OCI-LY7 (cell line): ENCODE measurements at places on chromosomes 11 and 22. TPM values are rescaled to one million over a fixed set of nuclear protein-coding genes. Genes with fewer than 3 reads are reported as not detected.

The KCNE3 gene
- total RNA-seq, result not detected in 2 replicates

The BACE1-AS gene
- 8.0 and 9.4 TPM in 2 replicates for total RNA-seq

The SERPING1 gene
- total RNA-seq, result not detected in 2 replicates

The OR52A1 gene
- total RNA-seq, result not detected in 2 replicates

The ALDH3B2 gene
- 8.0 and 8.3 TPM in 2 replicates for total RNA-seq

The GNG3 gene
- total RNA-seq, result not detected in 2 replicates

The PAX6 gene
- not detected in 2 replicates for total RNA-seq

DNA sequence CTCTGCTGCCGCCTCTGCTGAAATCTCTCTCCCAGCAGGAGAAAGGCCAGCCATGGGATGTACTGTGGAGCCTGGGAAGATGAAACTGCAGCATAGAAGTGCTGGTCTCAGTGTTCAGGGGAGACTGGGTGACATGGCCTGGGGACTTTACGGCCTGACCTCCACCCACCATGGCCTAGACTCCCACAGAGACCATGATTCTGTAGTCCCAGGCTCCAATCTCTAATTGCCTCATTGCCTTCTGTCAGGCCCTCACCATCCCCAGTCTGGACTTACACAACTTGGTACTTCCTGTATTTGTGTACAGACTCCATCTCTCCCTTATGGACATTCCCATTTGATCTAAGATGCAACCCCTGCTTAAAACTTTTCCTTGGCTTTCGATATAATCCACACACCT is 43.1 kb downstream of the TRAF6 start:
- DNase-seq, result no peak

DNA sequence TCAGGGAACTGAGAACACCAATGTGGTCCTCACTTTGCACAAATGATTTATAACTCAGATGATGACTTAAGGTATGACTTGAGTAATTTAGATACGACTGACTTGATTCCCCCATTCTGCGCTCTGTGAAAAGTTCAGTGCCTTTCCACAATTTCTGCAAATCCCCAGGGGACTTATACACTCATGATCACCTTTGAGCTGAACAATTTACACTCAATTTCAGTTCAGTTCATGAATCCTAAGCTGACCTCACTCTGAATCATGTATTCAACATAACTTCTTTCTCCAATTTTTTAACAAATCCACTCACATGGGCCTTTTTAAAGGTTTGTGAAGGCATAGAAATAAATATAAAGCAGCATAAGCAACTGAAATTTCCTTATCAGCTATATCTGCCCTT is 274.2 kb downstream of the FAM76B start:
- no peak for DNase-seq

- DNase-seq, result peak; percentile 41
Observed at GRCh38 chr11:93526346-93526633, 16.9 kb downstream of the SMCO4 start.

DNA sequence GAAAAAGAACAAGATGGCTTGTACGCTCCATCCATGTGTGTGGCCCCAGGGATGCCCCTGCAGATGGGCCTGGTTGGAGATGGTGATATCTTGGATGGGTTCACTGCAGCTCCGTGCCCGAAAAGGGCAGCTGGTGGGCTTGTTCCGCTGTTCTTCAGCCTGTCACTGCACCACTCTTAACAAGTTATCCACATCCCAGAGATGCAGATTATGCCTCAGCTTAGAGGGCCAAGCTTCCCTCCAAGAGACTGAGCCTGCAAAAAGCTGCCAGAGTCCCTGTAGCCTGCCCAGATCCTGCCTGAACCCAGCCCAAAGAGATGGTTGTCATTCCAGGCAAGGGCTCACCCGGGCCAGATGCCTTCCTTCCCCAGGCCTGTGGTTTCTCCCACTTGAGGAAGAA is 308.0 kb downstream of the OPCML start:
- DNase-seq, result no peak

DNA sequence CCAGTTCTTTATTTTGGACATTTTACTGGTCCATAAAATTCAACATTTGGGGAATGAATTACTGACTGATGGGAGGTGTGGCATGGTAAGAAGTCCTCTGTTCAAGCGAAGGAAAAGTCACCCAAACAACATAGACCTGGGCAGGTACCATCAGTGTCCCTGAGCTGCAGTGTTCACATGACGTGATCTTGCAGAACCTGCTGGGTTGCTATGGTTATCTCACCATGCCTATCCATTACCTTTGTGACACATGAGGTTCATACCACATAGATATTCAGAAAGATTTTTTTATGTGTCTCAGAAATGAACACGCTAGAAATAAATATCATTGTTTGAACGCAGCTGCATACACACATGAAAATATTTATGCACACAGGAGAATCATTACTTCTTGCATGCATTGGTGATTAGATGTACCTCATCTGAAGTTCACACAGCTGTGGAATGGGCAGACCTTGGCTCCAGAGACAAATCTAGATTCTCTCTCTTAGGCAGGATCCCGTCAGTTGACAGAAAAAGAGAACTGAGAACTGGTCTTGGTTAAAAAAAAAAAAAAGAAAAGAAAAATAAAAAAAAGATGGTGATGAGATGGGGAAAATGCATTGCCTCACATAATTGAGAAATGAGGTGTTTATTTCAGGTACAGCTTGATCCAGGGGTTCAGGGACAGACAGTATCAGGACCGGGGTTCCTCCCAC is 21.4 kb upstream of the RCN1 start:
- no peak for DNase-seq

DNA sequence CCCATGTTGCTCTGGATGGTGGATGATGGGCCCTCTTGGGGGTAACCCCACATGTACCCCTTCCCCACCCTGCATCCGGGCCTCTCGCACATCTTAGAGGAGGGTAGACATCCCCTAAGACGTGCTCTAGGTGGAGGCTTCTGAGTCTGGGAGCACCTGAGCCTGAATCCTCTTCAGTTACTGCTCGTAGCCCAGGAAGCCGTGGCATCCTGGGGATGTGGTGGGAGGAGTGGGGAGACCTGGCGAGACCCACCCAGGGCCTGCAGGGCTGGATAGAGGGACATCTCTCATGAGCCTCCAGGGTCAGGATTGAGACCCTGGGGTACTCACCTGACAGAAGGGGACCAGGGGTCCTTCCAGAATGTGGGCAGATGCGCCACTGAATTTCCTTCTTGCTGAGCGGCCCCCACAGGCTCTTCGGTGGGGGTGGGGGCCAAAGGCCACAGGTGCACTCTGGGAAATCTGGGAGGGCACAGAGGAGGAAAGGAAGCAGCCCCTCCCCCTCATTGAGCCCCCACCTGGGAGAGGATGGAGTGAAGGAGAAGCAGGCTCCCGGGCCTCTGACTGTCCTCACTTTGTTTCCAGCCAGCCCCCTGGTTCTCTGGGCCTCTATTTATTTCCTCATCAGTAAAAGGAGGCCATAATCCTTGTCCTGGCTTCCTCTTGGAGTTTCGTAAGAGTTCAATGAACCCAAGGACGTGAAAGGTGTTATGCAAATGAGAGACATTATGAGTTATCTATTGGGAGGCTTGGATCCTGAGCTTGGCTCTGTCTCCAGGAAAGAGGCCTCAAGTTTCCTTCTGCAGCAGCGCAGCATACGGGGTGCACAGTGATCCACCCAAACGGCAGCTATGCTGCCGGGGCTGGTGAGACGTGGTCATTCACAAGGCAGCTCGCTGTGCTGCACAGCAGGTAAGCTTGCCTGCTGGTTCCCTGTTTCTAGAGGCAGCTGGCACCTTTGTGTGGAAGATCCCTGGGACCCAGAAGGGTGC is 31.2 kb downstream of the KCNJ4 start:
- DNase-seq, result no peak

DNA sequence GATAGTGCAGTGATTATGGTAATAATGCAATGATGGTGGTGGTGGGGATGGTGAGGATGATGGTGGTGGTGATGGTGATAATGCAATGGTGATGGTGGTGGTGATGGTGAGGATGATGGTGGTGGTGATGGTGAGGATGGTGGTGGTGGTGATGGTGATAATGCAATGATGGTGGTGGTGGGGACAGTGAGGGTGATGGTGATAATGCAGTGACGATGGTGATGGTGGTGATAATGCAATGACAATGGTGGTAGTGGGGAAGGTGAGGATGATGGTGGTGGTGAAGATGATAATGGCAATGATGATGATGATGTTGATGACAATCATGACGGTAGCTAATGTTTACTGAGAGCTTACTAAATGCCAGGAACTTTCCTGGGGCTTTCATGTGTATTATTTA is 79.6 kb upstream of the MYOD1 start:
- no peak for DNase-seq

DNA sequence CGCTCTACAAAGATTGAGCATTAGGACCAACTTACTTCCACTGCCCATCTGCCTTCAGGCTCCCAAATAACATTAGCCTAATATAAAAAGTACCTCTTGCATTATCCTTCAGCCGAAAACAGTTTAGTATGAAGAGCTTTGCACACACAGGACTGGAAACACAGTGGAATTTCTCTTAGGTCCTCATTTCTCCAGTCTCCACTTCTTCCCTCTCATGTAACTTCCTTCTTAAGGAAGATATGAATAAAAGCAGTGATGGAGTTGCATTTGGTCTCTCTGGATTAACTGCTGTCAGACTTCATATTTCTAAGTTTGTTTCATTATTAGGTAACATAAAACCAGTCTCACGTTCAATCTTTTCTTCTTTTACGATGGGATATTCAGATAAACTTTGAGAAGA is 5.6 kb upstream of the MPEG1 start:
- DNase-seq, result no peak

DNA sequence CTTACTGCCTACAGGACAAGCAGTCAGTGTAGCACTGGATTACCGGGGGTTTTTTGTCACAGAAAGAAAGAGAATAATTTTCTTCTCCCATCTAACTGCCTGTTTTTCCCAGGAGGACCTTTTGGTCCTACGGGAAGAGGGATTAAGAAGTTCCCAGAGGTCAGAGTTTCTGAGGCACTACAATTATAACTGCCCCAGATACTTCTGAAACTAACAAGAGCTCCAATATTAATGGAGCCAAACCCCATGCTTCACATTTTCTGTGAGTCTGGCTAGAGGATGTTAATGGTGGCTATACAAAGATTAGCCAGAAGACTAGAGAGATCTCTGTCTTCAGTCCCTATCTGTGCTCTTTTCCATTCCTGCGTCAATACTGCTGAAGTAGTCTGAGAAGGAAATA is at the start of gene OR56A3:
Gene OR56A3, plus strand, starts transcription at position 301 of the 400 bp plus-strand sequence. CDS start 5,096 bp downstream, outside the sequence.
- DNase-seq, result no peak

DNA sequence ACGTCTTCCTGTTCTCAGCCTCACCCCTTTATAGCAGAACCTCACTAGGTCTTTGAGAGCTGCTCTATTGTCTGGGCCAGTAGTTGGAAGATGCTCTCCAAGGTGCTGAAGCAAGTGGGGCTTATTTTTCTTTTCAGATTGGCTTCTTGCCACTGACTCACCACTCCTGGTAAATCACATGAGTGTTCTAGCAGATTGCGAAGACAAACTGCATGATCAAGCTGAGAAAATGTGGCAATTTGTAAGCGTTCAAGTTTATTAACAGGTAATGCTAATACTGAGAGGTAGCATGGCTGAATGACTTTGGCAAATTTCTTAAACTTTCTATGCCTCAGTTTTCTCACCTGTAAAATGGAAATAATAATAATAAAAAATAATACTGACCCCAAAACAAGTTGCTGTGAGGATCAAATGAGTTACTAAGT is 59.2 kb downstream of the CACNG2 start:
- peak; percentile 39 for DNase-seq

DNA sequence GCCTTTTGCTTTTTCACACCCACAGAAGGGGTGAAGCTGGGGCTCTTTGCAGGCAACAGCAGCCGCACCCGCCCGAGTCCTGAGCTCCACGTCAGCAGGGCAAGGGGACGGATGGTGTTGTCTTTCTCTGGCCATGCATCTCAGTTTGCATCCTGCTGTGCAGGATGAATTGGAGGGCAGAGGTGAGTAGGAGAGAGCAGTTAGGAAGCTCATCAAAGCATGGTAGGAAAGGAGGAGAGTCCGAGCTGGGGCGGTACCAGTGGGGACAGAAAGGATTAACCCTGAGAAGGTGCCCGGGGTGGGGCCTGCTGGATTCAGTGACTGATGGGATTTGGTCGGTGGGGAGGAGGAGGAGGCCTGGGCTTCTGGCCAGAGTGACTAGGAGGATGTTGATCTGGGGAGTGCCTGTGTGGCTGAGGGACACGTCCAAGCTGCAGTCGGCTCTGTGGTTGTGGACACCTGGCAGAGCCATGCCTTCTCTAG is 14.6 kb downstream of the FAM83F start:
- no peak for DNase-seq

DNA sequence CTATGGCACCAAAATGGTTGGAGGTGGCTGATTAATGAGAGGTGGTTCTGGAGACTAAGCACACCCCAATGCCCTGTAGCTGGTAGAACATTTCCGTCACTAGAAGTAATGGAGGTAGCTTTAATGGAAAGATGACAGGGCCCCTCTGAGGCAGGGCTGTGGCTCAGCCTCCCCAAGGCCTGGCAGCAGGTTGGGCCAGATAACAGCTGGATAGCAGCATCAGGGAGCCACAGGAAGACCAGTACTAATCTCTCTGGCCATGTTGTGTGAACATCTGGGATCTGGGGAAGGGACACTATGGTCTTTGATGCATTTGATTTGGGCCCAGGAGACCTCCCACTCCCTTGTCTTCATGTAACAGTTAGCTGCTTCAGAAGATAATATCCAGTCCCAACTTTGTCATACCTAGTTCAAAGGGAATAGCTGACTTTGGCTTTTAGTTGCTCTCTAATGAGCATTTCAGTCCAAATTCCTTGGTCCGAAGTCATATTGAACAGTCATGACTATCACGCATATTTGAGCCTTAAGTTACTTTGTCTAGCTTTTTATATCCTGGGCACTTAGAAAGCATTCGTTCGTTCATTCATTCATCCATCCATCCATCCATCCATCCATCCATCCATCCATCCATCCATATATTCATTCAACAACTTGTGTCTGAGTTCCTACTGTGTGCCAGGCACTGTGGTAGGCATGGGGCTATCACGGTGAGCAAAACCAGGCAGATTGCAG is 53.0 kb upstream of the LMO2 start:
- DNase-seq, result no peak

DNA sequence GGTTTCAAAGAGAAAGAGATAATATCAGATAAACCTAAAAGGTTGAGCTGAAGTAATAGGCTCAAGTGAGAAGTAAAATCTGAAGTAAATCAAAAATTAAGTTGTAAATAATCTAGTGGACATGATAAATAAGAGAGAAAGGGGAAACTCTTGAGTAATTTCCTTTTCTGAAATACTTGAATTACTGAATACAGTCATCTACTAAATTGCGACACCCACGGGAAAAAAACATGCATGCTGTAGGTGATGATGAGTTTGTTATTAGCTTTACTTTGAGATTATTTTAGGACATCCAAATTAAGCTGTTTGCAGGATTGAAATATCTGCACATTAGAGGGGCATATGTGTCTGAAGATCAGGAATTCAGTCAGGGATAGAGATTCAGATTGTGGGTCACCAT is 50.0 kb upstream of the CARD18 start:
- no peak for DNase-seq
